ENCODE measurements at places on chromosomes 16 and 17. TPM values are rescaled to one million over a fixed set of nuclear protein-coding genes. Genes with fewer than 3 reads are reported as not detected.

- H3K36me3 ChIP-seq, result no peaks in the 10 kb centered on the region
- H3K4me3 ChIP-seq, result no peak overlapping the region
- no peak for DNase-seq
- no peak overlapping the region for H3K27ac ChIP-seq
- no peaks in the 10 kb centered on the region for H3K4me1 ChIP-seq
Observed at GRCh38 chr17:59389066-59389465, 57.6 kb downstream of the YPEL2 start.

DNA sequence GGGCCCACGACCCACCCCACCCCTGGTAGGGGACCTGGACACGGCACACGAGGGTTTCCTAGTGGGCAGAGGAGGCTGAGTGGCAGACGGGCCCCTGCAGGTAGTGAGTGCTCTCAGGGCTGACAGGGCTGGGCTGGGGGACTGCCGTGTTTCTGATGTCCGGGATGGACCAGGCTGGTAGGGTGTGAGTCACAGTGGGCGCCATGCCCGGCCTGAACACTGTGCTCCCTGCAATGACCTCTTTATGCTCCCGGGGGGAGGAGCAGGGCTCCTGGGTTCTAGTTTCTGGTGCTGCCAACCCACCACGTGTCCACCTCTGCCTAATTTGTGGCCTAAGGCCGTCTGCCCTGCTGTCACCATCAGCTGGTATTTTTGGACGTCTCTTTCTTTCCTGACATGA is 26.3 kb downstream of the ARHGAP23 start:
- peaks cover 44% of the 10 kb centered on the region for H3K4me1 ChIP-seq
- H3K36me3 ChIP-seq, result peaks cover 2% of the 10 kb centered on the region

DNA sequence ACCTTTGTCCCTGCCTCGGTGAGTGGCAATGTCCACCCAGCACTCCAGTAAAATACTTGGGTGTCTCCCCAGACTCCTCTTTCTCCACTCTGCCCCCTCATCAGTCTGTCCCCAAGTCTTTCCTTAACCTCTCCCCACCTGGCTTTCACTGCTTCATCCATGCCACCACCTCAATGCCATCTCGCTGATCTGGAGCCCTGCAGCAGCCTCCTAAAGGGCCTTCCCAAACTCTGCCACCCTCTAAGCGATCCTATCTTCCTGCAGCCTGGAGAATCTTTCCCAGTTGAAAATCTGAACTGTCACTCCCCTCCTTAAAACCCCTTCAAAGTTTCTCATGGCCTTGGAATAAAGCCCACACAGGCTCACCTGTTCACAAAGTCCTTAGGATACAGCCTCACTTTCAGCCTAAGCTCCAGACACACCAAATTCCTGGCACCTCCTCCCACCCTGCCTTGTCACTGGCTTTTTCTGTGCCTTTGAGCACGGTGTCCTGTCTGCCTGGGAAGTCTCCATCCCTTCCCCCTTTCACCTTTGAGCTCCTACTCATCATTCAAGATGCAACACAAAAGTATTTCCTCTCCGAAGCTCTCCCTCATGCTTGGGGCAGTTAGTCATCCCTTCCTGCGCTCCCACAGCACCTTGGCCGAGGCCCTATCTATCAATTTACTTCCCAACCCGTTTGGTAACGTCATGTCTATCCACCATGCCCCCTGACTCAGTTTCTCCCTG is 2.8 kb downstream of the WNK4 start:
- H3K4me1 ChIP-seq, result peaks cover 11% of the 10 kb centered on the region
- H3K36me3 ChIP-seq, result peaks cover 7% of the 10 kb centered on the region
- no peak overlapping the region for H3K27ac ChIP-seq
- no peak for DNase-seq

DNA sequence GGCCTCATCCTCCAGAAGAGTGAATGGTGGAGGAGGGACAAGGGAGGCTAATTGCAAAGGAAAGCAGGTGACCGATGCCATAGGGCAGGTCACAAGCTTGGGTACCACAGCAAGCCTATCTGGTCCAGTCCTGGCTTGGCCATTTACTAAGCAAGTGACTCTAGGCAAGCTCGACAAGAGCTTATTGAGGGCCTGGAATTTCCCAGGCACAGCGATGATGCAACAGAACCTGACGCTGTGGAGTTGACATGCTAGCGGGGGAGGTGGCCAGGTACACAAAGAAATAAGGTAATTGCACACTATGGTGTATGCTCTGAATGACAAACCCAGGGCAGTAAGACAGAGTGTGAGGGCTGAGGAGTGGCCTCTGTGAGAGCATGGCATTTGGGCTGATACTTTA is 98.5 kb downstream of the PGS1 start:
- no peak overlapping the region for H3K27ac ChIP-seq
- no peaks in the 10 kb centered on the region for H3K27me3 ChIP-seq
- H3K4me1 ChIP-seq, result no peaks in the 10 kb centered on the region
- H3K4me3 ChIP-seq, result no peak overlapping the region
- DNase-seq, result no peak

GRCh38 chr17:66542129-66542966 is 239.9 kb downstream of the PRKCA start:
- peaks cover 9% of the 10 kb centered on the region for H3K4me1 ChIP-seq
- no peak for DNase-seq
- no peak overlapping the region for H3K27ac ChIP-seq
- H3K36me3 ChIP-seq, result no peaks in the 10 kb centered on the region
- H3K4me3 ChIP-seq, result no peak overlapping the region

GRCh38 chr17:75412455-75413317 is 7.2 kb upstream of the GRB2 start:
- H3K4me1 ChIP-seq, result no peaks in the 10 kb centered on the region
- no peaks in the 10 kb centered on the region for H3K27me3 ChIP-seq
- H3K27ac ChIP-seq, result no peak overlapping the region
- H3K36me3 ChIP-seq, result no peaks in the 10 kb centered on the region
- peak; percentile 86 for DNase-seq

GRCh38 chr16:25750488-25751216 is 58.9 kb downstream of the HS3ST4 start:
- no peak overlapping the region for H3K27ac ChIP-seq
- H3K4me1 ChIP-seq, result peaks cover 2% of the 10 kb centered on the region
- DNase-seq, result no peak
- no peak overlapping the region for H3K4me3 ChIP-seq
- H3K27me3 ChIP-seq, result no peaks in the 10 kb centered on the region

- H3K4me1 ChIP-seq, result peaks cover 4% of the 10 kb centered on the region
- H3K4me3 ChIP-seq, result no peak overlapping the region
- no peak overlapping the region for H3K27ac ChIP-seq
- H3K36me3 ChIP-seq, result no peaks in the 10 kb centered on the region
Observed at GRCh38 chr17:72618001-72618509, 474.4 kb downstream of the SLC39A11 start.

PRSS33 gene
- not detected for total RNA-seq

TEKT1 gene
- not detected for total RNA-seq

GRCh38 chr16:87131996-87132345 is 185.2 kb downstream of the C16orf95 start:
- no peaks in the 10 kb centered on the region for H3K27me3 ChIP-seq
- DNase-seq, result no peak
- no peak overlapping the region for H3K4me3 ChIP-seq
- no peaks in the 10 kb centered on the region for H3K36me3 ChIP-seq
- H3K27ac ChIP-seq, result no peak overlapping the region

Data from H1 (cell line).